ENCODE measurements at places on chromosomes 3 and 15.

DNA sequence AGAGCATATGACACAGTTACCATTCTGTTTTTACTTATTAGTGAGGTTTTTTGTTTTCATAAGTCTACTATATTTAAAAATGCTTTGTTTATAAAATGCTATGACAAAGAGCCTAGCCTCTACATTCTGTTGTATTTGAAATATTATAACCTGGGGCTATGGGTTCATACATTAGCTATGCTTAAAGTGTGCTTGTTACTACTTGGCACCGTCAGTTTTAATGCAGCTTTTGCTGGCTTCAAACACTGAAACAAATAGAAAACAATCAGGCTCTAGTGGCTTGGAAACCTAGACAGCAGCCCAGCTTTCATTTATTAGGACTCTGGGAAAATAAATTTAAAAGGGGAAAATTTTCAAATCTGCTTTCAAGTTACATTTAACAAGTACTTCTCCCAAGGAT is 635.9 kb downstream of the CADM2 start:
- DNase-seq, result no peak

GRCh38 chr3:111070772-111071256 is 802 bp upstream of the NECTIN3 start:
- no peak for DNase-seq

DNA sequence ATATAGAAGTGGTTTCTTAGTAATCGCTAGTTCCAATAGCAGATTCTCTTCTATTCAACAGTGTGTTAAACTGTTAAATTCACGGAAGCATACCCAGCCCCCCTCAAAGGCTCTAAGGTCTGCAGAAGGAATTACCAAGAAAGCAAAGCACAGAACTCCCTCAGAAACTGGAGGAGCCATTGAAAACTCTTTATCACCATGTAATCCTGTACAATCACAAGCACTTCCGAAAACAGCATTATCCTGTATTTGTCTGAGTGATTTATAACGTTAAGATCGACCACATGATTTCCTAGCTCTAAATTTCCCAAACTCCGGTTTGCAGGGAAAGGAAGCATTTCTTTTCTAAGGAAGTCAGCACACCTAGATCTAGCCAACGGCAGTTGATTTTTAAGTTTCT is 20.0 kb downstream of the MYO1E start:
- DNase-seq, result no peak

GRCh38 chr3:69934398-69934797 is 65.1 kb upstream of the SAMMSON start:
- no peak for DNase-seq

GRCh38 chr3:23161896-23162570 is 41.1 kb upstream of the UBE2E2 start:
- no peak for DNase-seq
